ENCODE measurements at places on chromosomes 16 and 17.

- DNase-seq, result no peak
These were observed 340.3 kb downstream of the FOXL1 start for GRCh38 chr16:86918637-86919036.

GRCh38 chr16:27226476-27226875 lies 23.1 kb downstream of the KDM8 start:
- no peak for DNase-seq

DNA sequence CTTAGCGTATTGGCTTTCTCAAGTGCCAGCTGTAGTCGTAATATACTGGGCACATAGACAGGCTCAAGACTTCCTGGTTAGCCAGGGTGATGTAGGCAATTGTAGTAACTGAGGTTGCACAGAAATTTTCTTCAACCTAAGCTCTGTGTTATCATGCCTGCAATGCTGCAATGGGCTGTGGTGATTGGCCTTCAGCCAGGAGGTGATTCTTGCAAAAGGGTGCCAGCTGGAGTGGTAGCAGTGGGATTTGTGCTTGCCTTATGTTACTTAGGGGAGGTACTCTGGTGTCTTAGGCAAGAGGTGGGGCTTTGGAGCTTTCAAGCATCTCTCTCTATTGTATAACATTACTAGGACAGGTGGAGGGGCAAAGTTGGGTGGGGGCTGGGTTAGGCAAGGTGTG lies 495.1 kb downstream of the CDH11 start:
- no peak for DNase-seq

GRCh38 chr16:2531371-2531695 lies at the start of gene CEMP1:
Gene CEMP1, minus strand, starts transcription at chr16:2531408. Its CDS starts 335 bp downstream, at chr16:2531073.
- DNase-seq, result no peak

DNA sequence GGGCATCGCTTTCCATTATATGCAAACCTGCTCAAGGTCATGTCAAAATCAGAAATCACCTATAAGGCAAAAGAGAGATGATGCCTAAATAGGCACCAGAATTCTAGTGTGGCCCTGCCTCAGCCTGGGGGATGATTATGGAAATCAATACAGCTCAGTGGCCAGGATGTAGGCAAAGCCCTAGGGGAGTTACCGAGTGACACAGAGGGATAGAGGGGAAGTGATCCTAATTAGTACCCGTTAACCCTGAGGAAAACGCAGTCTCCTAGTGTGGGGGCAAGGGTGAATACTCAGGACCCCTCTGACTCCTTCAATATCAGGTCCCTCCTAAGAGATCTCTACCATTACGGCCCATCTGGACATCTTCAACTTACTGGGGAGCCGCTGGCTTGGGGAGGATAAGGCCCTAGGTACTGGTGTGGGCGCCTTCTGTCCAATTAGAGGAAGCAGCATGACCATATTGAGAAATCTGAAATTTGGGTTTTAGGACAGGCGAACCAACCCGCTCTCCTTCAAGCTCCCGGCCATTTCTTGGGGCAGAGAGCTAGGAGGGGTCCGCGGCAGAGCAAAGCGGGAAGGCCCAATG lies 725 bp downstream of the NT5C3B start:
- no peak for DNase-seq

DNA sequence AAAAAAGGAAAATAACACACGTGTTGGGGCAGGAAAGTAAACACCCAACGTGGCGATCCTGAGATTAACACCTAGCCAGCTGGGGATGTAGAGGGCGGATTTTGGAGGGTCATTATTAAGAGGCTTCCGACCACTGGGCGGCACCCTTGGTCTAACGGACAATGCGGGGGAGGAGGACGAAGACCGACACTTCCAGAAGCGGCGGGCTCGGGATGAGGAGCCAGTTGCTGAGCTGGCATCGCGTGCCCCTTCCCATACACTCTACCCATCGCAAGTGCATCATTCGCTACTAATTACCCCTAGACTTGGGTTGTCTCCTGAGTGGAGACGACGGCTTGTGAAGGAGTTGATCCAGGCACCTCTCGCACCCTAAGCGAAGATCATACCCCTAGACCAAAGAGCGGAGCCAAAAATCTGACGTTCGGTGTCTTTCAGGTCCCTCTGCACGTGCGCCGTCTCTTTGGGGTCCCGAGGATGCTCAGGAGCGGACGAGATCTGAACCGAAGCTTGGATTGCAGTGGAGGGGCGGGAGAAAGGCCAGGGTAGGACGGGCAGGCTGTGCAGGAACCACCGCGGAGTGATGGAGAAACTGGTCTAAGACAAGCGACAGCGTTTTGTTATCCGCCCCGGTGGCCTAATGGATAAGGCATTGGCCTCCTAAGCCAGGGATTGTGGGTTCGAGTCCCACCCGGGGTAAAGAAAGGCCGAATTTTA lies 17.6 kb downstream of the ZNF213 start:
- DNase-seq, result peak; percentile 75

GRCh38 chr16:57682809-57683635 lies 11.6 kb upstream of the DRC7 start:
- DNase-seq, result no peak

DNA sequence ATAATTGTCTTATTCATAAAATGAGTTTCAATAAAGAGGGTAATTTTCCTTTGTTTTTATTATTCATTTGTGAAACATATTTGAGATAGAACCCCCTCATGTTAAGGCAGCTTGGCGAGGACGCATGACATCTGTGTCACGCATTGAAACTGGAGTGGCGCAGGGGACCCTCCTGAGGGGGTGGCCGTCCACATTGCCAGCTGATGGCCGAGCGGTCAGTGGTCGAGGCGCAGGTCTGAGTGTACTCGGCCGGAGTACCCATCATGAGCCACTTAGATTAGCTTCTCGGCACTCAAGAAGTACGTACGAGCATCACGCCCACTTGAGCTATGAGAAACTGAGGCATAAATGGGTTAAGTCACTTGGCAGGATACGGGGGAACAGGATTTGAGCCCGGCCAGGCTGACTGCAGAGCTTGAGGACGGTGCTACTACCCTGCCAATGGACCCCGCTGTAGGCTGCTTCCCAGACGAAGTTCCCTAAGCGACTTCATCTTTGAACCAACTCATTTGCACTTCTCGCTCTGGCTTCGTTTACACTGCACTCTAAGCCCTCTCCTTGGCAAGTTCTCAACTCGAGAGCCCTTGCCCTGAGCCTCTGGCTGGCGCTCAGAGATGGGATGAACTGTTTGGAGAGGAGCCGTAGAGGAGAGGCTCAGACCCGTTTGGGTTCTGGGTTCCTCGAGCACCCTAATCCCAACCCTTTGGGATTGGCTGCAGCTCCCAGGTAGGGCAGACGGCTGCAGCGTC lies 91.8 kb downstream of the SDK2 start:
- no peak for DNase-seq

GRCh38 chr17:16442141-16442540 lies 26.8 kb downstream of the TRPV2 start:
- DNase-seq, result no peak

DNA sequence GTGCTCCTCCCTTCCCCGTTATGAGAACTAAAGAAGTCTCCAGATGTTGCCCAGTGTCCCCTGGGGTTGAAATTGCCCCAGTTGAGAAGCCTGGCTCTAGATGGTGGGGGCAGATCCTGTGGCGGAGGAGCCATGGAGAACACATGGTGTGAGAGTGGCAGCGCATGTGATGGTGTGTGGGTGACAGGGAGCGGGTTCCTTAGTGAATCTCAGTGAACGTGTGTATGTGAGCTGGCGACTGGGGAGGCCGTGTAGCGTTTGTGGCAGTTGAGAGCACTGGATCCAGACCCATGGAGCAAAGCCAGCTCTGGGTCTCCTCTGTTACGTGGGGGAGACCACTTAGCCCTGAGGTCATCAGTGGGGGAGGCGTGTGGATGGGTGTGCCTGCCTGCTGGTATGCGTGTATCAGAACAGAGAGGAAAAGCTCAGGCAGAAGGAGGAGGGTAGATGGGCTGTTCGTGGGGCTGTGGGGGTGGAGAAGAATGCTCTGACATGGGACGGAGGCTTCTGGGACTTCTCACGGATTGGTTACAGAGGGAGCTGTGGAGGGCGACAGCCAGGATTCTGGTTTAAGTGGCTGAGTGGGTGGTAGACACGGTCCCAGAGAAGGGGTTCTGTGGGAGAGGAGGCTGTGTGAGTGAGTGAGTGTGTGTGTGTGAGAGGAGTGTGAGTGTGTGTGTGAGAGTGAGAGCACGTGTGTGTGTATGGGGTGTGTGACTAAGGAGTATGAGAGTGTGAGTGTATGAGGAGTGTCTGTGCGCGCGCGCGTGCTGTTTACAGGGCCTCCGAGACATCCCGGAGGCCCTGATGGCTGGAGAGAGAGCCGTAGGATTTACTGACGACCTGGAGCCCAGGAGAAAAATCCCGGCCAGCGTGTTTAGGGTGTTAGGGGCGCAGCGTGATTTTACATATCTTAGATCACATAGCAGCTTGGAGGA lies 193.8 kb downstream of the SNX29 start:
- DNase-seq, result no peak
